ENCODE measurements at places on chromosomes 6 and 20. TPM values are rescaled to one million over a fixed set of nuclear protein-coding genes. Genes with fewer than 3 reads are reported as not detected.
A peak's percentile ranks its signal among the peaks of the same experiment; 100 is the strongest.

The KCNQ2 gene
- total RNA-seq = 0.13 TPM

DNA sequence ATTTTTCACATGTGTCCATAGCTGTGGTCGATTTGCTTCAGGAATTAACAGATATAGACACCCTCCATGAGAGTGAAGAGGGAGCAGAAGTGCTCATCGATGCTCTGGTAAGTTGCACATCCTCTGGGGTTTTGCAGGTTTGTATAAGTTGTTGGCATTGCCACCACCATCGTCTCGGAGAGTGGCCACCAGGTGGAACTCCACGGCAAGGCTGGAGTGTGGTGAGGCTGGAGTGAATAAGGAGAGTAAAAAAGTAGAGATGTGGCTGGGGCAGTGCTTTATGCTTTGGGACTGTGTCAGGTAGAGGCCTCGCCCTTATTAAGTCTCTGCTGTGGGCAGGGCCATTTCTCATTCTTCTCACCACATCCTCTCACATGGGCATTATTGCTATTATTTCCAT is 63.7 kb downstream of the CTNNBL1 start:
- H3K27ac ChIP-seq = no peak overlapping the region
- DNase-seq = no peak
- no peaks in the 10 kb centered on the region for H3K36me3 ChIP-seq
- no peaks in the 10 kb centered on the region for H3K4me1 ChIP-seq
- no peak overlapping the region for H3K4me3 ChIP-seq

GRCh38 chr6:36350681-36351571 is 14.2 kb upstream of the BNIP5 start:
- H3K27me3 ChIP-seq = no peaks in the 10 kb centered on the region
- no peak overlapping the region for H3K27ac ChIP-seq

DNA sequence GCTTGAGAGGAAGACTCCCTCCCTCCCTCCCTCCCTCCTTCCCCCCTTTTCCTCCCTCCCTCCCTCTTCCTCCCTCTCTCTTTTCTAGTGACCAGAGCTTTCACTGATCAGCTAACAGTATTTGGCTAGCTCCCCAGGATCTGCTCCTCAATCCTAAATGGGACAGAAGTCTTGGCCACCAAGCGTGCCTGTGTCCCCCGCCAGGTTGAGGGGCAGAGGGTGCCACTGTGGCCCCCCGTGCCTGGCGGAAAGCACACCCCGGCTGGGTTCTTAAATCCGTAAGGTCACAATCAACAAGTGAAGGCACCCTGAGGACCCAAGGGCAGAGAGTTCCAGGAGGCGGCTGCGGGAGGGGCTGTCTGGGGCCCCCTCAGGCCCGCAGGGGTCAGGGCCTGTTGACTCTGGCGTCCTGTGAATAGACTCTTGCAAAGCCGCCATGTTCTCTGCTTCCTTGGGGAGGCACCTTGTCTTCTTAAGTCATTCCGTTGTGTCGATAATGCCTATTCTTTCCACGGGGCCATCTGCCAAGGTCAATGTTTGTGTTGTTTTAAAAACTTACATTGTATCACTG is 38.9 kb upstream of the STX16 start:
- no peak for DNase-seq
- H3K4me1 ChIP-seq = no peaks in the 10 kb centered on the region
- peaks cover 17% of the 10 kb centered on the region for H3K27me3 ChIP-seq
- H3K27ac ChIP-seq = no peak overlapping the region
- H3K36me3 ChIP-seq = no peaks in the 10 kb centered on the region

DNA sequence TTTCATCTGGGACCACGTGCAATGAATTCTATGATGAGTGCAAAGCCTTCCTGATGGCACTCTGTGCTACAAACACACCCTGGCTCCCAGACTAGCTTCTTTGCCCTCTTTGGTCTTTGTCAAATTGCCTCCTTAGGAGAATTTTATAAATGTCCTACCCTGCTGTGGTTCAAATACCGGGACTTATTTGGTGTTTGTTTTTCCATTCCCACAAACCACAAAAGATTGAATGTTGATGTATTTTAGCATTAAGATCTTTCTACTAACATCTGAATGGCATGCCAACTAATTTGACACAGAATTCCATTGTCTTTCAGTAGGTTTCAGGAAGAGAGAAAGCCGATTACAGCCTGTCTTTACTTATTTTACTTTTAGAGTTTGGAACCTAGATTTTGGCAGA is 424.2 kb upstream of the SLC35B3 start:
- no peak for DNase-seq
- no peak overlapping the region for H3K27ac ChIP-seq
- H3K27me3 ChIP-seq = no peaks in the 10 kb centered on the region
- H3K4me1 ChIP-seq = no peaks in the 10 kb centered on the region
- no peak overlapping the region for H3K4me3 ChIP-seq

GRCh38 chr6:119739769-119740168 is 390.2 kb upstream of the MAN1A1 start:
- no peak overlapping the region for H3K4me3 ChIP-seq
- no peaks in the 10 kb centered on the region for H3K27me3 ChIP-seq
- H3K36me3 ChIP-seq = no peaks in the 10 kb centered on the region
- no peak for DNase-seq
- H3K27ac ChIP-seq = no peak overlapping the region

GRCh38 chr6:44920952-44921491 is 407.1 kb upstream of the RUNX2 start:
- peaks cover 17% of the 10 kb centered on the region for H3K4me1 ChIP-seq
- DNase-seq = no peak
- peak overlapping the region; percentile 10 for H3K27ac ChIP-seq
- H3K27me3 ChIP-seq = no peaks in the 10 kb centered on the region
- H3K4me3 ChIP-seq = no peak overlapping the region
